G401 (cell line): ENCODE measurements at places on chromosomes 6 and 20.

DNA sequence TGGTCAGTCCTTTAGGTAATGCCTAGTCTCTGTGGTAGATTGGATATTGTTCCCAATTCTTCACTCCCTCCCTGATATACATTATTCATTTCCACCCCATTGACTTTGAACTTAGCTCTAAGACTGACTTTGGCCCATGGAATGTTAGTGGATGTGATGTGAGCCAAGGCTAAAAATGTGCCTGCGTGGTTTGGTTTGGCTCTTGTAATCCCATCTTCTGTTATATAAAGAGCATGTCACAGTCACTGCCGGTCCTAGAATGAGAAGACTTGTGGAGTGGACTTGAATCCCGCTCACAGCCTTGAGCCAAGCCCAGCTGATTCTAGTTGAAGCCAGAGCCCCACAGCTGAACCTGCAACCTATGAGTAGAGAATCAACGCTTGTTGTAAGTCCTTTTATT, 23.6 kb upstream of the DNAAF9 start:
- no peak for DNase-seq

DNA sequence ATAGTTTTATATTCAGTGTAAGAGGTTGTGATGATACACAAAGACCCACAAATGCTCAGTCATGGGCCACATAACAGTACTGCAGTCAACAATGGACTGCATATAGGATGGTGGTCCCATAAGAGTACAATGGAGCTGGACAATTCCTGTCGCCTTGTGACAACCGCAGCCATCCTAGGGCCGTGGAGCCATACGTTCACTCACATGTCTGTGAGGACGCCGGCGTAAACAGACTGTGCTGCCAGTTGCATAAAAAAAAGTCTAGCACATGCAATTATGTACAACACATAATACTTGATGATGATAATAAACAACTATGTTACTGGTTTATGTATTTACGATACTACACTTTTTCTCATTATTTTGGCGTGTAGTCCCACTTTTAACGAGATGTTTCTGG, 30.9 kb downstream of the BFSP1 start:
- no peak for DNase-seq

GRCh38 chr6:151004383-151005024, 139.0 kb downstream of the MTHFD1L start:
- DNase-seq, result no peak

DNA sequence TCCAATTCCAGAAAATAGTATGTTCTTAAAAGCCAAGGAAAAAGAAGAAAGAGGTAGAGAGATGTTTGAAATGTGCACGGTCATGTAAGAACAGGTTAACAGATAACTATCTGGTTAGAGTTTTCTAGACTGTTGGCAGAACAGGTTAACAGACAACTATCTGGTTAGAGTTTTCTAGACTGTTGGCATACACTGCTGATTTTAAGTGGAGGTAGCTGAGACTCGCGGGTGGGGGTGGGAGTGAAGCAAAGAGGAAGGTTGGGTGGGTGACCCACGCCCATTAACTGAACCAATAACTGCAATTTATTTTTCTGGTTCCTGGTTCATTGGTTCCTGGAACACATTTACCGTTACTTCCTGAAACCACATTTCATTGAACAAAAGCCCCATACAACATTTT, 157.5 kb downstream of the ELOVL4 start:
- no peak for DNase-seq

DNA sequence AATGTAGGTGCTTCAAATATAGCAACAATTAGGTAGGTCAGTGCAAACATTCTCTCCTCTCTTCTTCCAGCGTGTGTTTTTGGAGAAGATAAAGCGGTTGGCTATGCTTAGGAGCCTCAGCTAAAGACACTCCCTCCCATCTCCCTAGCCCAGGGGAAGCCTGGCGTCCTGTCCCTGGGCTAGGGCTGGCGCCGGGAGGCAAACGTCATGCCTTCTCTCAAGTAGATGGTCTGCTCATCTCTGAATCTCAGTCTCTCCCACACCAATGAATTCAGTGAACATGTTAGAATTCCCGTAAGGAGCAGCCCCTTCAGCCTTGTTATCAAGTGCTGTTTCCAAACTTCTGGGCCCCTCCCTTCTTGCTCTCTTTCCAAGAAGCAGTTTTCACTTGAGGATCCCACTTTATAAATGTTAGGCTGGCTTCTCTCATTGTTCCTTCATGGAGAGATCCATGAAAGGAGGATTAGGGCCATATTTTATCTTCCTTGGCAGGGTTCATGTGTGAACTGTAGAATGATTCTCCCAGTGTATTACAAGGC, 142.8 kb downstream of the CLIC5 start:
- DNase-seq, result no peak

GRCh38 chr6:75824160-75824559, 75.1 kb downstream of the MYO6 start:
- DNase-seq, result no peak

DNA sequence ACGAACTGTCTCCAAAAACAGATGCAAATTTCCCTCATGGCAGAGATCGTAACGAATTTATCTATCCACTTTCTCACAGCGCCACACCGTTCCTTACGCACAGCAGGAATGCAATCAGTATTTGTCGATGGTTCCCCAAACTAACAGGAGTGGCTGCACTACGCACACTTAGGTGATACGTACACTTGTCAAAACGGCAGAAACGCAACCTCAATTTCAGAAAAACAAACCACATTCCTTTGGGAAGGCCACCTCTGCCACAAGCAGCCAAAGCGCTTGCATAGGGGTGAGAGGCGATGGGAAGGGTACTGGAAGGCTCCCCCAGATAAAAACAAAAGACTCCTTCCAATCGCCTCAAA, 638 bp downstream of the MDN1 start:
- DNase-seq, result no peak

- DNase-seq, result no peak
Measured at GRCh38 chr6:141464896-141465295, 667.8 kb upstream of the GJE1 start.
